Activated T-cell treated with anti-CD3 and anti-CD28 coated beads for 1 hour (primary cell): ENCODE measurements at places on chromosomes 1 and 21.

- DNase-seq: no peak
Measured at GRCh38 chr1:223421676-223422075, 28.5 kb downstream of the CCDC185 start.

GRCh38 chr1:108082738-108083562 lies 117.2 kb downstream of the SLC25A24 start:
- DNase-seq: no peak

DNA sequence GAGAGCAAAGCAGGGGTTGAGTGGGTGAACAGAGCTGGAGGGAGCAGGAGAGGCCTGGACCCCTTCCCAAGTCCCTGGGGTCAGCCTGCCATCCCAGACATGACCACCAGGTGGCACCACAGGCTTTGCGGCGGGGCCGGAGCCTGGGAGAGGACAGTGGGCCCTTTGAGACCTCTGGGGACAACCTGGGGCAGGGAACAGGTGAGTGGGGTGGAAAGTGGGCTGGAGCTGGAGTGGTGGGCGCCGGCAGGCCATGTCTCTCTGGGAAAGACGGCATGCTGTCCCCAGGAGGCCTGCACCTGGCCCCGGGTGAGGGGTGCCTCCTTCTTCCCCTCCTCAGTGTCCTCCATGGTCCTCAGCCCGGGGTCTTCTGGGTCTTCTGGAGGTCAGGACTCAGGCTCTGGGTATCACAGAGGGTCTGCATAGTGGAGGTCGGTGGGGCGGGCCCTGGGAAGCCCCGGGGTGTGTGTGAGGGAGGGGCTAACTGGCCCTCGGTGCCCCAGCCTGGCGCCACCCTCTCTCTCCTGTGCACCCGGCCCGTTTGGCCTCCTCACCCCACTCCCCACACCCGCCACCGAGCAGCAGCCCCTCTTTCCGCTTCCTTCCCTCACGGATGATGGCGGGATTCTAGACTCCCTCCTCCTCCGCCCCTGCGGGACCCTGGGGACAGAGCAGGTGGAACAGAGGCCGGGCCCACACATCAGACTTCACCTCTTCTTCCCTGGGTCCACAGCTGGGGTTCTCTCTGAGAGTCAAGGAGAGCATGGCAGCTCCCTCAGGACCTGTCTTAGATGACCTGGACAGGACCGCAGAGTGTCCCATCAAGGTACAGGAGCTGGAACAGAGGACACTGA lies 28.5 kb upstream of the PKP1 start:
- peak; percentile 53 for DNase-seq

DNA sequence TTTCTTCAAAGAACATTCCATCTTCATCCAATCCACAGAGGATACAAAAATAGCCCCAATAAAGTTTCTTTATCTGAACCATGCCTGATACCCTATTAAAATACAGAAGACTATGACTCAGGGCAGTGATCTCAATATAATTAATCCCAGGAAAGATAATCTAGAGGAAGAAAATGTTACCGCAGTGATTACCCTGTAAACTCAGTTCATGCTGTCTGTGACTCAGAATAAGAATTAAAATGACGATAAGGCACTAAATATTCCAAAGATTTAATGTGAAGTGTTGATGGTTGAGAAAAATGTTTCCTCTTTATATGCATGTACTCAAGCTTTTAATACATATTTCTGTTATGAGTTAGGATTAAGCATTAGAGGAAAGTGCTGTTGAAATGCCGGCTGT lies 88.6 kb upstream of the LYPLAL1 start:
- DNase-seq: no peak

DNA sequence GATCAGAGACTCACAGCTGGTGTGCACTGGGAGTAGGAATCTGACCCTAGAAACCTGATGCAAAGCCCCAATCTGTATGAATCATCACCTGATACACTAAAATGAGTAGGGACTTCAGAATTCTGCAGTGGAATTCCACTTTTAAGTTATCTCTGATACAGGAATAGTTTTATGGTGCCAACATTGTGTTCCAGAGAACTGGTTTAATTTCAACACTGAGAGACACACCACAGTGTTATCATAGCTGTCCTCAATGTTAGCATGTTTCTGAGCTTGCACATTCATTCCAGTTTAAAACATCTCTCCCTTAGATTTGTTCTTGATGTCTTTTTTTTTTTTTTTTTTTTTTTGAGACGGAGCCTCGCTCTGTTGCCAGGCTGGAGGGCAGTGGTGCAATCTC lies 7.1 kb downstream of the UTS2 start:
- DNase-seq: no peak

DNA sequence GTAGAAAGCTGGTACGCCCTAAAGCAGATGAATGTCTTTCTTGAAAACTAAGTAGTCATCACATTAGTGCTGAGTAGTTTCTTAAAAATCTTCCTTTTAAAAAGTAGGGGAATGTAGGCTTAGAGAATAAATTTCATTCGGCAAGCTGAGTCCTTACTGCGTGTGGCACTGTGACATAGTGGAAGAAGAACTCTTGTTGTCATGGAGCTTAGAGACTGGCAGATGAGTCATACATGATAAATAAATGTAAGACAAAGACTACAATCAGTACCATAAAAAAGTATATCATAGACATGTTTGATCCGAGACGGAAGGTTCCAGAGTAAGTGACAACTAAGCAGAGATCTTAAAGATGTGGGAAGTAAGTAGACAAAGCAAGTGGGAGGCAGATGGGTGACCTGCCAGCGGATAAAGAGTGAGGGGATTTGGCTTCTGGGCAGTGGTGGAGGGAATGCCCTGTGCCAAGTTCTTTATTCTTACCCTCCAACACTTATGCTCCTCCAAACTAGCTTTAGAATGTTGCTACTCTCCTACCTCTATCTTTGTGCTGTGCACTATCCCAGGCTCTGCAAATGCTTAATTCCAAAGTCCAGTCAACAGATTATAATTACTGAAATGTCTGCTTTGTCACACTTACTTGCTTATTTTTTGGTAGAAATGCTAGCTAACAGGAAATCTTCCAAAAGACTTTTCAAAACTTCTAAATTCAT lies 608.5 kb upstream of the USP24 start:
- no peak for DNase-seq

GRCh38 chr1:3530086-3530925 lies 75.8 kb downstream of the ARHGEF16 start:
- DNase-seq: no peak

- no peak for DNase-seq
Measured at GRCh38 chr1:21295545-21295944, 5.3 kb upstream of the ECE1 start.

- DNase-seq: no peak
Measured at GRCh38 chr21:46082713-46082962, 15.3 kb upstream of the COL6A2 start.

DNA sequence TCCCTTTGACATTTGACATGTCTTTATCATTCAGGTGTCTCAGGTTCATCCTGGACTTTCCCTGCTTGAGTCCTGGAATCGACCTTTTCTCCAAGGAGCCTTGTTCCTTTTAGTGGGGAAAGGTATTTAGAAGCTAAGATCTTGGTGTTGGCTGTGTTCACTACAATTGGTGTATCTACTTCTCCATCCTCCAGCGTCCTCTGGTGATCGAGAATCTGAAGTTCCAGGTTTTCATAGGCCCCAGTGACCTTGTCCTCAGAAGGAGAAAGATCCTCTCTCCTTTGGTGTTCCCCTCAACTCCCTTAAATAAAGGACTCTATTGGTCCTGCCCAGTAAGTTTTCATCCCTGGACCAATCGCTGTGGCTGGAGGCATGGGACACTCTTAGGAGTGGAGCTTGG lies 22.1 kb downstream of the MROH7 start:
- no peak for DNase-seq

- no peak for DNase-seq
Measured at GRCh38 chr1:36560621-36561360, 78.1 kb upstream of the CSF3R start.

- no peak for DNase-seq
Measured at GRCh38 chr1:183443011-183443410, 24.8 kb upstream of the NMNAT2 start.

DNA sequence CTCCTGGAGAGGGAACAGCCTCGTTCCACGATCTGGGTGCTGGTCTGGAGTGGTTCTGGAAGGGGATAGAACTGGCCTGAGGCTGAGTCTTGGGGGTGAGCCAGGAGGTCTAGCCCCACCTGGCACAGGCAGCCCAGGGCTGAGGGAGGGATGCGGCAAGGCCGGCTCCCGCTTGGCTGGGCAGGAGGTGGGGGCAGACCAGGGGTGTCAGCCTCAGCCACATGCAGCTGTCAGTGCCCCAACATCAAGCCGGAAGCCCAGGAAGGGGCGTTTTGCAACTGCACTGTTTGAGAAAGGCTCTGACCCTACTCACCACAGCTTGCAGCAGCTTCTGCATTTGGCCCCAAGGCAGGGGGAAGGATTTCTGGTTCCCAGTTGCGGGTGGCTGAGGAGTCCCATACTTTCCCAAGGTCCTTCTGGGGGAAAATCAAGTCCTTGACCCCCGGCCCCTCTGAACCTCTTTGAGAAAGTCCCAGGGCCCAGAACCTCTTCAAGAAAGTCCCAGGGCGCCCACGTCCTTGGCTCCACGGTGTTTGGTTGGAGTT lies 2.0 kb downstream of the EFHD2 start:
- peak; percentile 26 for DNase-seq

- DNase-seq: no peak
Measured at GRCh38 chr1:29179641-29180184, 2.0 kb downstream of the SRSF4 start.

GRCh38 chr1:3430406-3430805 lies 24.1 kb upstream of the ARHGEF16 start:
- no peak for DNase-seq

DNA sequence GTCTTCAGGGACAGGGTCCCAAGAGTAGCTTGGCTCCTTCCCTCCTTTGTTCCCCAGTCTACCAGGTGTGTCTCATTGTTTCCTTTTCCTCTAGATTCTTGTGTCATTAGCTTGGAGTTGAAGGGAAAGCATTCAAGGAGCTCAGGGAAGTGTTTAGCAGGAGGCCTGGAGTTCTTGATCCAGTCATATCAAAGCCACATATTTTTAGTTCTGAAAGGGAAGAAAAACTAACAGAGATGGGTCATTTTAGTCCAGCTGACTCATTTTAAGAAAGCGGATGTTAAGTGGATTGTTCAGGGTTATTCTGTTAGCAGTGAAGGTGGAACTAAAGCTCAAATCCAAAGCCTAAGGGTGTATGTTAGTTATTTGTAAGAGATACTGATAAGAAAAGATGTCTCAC lies 721 bp downstream of the C1orf54 start:
- no peak for DNase-seq

DNA sequence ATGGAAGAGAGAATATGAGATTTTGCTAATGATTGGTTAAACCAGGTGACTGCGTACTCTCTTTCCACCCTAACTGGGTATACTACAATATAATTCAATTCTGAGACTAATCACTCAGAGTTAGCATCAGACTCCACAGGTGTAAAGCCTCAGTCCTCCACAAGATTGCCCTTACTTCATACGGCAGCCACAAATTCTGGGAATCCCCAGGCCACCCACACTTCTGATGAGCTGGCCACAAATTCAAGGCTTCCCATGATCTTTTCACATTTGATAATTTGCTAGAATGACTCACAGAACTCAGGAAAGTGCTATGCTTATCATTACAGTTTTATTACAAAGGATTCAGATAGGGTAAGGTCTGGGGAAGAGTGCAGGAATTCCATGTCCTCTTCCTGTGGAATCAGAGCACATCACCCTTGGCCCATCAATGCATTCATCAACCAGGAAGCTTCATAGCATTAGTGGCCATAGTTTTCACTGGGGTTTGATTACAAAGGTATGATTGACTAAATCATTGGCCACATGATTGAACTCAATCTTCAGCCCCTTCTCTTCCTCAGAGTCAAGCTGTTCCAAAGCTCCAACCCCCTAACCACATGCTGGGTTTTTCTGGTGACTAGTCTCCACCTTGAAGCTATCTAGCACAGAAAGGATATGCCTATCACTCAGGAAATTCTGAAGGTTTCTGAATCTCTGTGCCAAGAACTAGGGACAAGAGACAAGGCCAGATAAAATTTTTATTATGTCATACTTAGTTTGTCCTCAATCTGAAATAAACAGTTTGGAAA lies 131.7 kb downstream of the HHIPL2 start:
- DNase-seq: no peak

DNA sequence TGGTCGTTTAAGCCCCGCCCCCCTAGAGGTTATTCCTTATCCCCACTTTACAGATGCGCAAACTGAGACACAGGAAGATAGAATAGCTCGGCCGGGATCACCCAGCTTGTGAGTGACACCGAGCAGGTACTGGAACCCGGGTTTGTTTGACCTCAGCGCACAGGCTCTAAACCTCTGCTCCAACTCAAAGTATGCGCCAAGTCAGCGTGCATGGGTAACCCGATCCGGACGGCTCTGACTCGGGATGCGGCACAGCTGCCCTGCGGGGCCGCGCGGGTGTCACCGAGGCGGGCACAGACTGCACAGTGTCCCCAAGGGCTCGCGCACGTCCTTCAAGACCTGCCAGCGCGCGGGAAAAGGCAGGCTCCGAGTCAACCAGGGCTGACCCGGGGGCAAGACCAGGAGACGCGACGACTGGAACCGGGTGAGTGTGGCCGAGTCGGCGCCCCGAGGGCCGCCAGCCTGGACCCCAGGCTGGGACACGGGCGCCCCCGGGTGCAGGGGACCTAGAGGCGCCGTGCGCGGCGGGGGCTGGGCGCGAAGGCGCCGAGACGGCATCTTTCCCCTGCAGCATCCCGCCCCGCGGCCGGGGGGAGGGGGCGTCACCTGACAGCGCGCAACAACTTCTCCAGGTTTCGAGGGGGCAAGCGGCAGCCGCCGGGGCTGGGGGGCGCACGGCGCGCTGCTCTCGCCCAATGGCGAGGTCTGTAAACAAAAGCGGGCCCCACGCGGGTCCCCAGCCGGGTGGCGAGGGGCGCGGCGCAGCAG lies 101.9 kb upstream of the SOD1 start:
- DNase-seq: peak; percentile 8

- DNase-seq: no peak
Measured at GRCh38 chr1:30313584-30313983, 409.8 kb downstream of the MATN1 start.

DNA sequence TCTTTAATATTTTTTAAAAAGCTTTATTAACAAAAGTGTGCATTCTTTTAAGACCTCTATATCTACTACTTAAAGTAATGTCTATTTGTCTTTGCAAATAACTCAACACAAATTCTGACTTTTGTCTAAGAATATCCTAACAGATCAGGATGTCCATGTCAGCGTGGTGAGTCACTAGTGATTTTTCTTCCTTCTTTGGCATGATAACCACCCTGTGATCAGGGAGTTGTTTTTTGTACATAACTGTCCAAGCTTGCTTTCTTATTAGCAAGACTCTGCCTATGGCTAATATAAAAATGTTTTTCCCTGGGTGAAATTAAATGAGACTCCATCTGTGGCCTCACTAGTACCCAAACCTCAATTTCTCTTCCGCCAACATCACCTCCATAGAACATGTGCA lies 688.9 kb upstream of the ADGRL2 start:
- no peak for DNase-seq

- DNase-seq: no peak
Measured at GRCh38 chr1:56472860-56473259, 106.5 kb downstream of the PLPP3 start.

GRCh38 chr1:85282424-85282823 lies 6.0 kb upstream of the BCL10 start:
- DNase-seq: no peak
